ENCODE measurements at places on chromosomes 6 and 20.

GRCh38 chr6:110534731-110535492 is 58.5 kb upstream of the SLC22A16 start:
- DNase-seq: no peak

DNA sequence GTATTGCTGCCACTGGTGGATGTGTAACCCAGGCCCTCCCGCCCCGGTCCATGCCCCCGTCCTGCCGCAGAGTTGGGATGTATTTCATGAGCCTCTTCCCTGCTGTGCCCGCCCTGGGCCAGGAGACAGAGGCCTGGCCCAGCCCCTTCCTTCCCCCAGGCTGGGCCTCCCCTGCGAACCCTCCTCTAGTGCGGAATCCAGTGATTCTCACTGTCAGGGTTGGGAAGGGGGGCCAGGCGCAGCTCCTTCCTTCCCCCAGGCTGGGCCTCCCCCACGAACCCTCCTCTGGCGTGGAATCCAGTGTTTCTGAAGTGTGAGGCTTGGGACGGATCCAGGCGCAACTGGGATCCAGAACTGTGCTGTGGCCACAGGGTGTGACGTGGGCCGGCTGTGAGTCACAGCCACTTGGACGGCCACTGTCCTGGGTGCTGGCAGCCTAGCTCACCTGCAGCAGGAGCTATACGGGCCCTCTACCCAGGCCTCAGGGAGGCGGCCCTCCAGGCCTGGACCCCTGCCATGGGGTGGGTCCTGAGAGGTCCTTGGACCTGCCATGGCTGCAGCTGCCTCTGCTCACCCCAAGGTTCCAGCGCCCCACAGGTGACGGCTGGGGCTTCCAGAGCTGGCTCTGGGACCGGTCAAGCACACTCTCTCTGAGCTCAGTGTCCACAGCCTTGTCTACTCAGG is 28.3 kb downstream of the COL20A1 start:
- DNase-seq: no peak

DNA sequence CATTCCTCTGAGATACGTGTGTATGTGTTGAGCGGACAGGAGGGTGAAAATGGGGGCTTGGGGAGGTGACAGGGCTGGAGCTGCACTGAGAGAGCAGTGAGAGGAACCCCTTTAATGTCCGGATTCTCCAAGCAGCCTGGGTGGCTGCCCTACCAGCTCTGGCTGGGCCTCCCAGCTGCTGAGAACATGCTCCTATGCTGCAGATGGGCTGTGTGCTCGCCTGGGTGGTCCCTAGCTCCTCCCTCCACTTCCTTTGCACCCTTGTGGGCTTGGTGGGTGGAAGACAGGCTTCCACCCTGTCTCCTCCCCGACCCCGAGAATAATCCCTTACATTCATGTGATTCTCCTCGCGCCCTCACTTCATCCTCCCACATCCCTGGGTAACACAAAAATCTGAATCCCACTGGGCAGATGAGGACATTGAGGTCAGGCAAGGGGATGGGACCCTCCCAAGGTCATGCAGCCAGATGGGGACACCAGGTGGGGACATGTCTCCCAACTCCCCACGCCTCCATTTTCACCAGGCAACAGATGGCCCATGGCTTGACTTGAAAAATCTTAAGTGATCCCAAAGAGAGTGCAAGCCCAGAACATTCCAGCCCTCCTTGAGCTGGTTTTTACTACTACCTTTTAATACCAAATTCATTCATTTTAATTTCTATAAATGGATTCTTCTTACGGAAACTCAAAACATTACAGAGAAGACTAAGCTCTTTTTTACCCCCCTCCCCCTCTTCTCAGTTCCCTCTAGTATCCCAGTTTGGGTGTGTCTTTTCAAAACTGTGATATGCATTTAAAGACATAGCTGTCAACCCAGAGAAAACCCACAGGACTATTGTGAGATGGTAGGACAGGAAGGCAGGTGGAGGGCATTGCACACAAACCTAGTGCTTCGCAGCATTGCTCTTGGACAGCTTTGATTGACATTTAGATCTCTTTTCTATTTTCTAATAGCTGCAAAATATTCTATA is 5.0 kb upstream of the PDRG1 start:
- DNase-seq: no peak

- no peak for DNase-seq
These were observed 13.5 kb downstream of the BPI start for GRCh38 chr20:38317422-38317821.

GRCh38 chr6:41972826-41973225 is 31.2 kb upstream of the CCND3 start:
- DNase-seq: no peak

GRCh38 chr20:805713-806112 is 27.8 kb upstream of the FAM110A start:
- no peak for DNase-seq

DNA sequence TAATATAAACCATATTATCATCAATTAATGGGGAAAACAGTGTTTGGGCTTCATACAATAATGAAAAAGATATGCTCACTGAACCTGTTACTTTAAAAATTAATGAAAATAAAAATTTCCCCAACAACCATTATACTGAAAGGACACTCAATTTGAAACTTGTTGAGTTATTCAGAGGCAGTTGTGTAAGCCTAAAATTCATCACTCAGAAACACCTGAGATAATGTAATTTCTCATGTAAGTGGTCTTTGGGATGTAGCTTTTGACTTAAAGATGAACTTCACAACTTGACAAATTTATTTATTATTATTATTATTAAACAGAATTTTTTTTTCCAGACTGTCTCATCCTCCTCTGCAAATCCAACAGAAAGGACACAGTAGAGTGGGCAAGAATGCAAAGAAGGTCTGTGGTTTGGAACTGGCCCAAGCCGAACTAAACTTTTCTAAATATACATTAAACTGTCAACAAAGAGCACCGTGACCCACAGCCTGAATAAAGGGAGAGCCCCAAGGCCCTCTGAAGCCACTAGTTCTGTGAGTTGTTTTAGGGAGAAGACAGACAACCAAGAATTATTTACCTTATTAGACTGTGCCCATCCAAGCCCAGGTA is 32.2 kb upstream of the HEY2 start:
- DNase-seq: no peak

DNA sequence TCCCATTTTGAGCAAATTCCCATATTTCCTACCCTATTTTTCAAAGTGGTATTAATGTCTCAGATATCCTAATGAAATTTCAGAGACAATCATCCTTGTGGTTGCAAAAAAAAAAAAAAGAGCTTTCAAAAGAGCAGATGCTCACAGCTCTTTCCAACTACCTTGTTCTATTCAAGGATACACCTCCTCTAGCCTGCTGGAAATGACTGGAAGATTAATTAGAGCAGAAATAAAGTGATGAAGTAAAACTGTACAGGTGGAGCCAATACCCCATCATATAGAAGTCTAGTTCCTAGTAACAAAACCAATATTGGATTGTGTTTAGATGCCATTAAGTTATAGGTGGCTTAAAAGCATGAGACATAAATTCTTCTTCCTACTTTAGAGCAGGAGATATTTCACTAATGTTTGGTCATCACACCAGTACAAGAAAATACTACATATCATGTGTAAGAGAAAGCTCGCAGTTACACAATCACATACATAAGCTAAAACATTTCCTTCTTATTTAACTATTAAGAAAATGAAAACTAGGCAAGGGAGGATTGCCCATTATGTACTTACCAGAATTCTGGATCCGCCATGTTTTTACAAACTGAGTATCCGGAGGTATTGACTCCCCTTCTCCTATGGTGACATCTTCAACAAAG is 42.4 kb downstream of the ILRUN start:
- no peak for DNase-seq

DNA sequence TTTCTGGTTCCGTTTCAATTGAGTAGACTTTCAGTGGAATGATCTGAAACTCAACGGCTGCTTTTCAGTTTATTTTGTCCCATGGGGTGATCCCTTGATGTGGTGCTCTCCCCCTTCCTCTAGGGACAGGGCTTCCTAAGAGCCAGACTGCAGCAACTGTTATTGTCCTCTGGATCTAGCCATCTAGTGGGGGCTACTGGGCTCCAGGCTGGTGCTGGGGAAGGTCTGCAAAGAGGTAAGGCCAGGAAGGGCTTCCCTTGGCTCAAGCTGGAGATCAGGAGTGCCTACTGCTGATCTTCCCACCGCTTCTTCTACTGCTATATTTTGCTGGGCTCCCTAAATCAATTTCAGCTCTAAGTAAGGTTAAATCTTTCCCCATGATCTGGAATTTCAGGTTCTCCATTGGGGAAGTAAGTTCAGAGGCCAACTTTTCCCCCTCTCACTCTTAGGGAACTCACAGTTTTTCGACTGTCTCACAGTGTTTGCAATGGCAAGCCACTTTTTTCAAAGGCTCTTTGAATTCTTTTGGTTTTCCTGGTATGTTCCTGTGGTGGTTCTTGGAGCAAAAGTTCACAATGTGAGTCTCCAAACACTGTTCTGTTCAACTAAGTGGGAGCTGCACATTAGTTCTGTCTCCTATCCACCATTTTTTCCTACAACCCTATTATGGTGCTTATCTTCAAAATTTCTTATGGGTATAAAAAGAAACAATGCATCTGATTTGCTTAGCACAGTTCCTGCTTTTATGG is 286.2 kb upstream of the EXOC2 start:
- DNase-seq: no peak

DNA sequence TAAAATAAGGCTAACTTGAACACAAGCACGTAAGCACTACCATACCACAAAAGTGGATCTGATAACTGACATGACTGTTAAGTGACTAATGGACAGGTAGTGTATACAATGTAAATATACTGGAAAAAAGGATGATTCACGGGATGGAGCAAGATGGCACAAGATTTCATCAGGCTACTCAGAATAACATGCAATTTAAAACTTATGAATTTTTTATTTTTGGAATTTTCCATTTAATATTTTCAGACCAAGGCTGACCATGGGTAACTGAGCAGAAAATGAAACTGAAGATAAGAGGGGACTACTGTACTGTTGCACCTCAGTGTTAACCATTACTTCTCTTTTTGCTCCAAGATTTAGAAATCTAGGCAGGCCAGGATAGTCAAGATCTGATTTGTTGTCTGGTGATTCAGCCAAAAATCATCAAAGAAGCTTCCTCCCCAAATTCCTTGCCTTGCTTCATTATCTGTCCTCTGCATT is 45.4 kb downstream of the TPBG start:
- DNase-seq: no peak

- peak; percentile 31 for DNase-seq
These were observed 21.7 kb downstream of the VPS52 start for GRCh38 chr6:33249732-33250630.

- DNase-seq: no peak
These were observed 24.9 kb upstream of the FUCA2 start for GRCh38 chr6:143536461-143536865.

DNA sequence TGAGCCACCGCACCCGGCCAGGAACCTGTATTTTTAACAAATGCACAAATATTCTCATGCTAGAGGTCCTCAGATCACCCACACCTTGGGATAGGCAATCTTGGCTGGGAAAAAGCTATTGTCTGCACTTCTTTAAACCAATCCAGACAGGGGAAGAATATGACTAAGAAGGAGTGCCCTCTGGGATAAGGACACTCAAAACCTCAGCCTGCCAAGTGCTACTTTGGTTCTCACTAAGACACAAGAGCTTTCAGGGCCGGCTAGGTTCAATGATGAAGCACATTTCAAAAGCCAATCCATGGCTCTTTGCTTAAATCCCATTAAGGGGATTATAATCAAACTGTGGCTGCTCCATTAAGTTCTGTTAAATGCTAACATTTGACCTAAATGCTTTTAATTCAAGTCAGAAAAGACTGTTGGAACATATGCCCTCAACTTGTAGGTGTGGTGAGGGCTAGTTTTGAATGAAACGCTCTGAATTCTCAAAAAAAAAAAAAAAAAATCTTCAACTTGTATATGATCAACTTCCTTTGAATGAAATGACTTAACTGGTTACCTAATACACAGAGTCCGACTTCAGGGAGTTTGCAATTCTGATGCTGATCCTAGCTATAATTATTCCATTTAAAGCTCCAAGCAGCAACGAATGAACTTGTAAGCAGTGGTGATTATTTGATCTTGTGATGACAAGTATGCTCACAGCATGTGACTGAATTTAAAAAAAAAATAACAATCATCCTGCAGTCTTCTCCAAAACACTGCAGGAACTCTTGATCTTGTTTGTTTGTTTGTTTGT is 56.6 kb downstream of the SLC23A2 start:
- DNase-seq: peak; percentile 63

- DNase-seq: no peak
These were observed 15.8 kb downstream of the RNF8 start for GRCh38 chr6:37369321-37370201.

- DNase-seq: no peak
These were observed 29.2 kb upstream of the PKHD1 start for GRCh38 chr6:52116605-52116948.

DNA sequence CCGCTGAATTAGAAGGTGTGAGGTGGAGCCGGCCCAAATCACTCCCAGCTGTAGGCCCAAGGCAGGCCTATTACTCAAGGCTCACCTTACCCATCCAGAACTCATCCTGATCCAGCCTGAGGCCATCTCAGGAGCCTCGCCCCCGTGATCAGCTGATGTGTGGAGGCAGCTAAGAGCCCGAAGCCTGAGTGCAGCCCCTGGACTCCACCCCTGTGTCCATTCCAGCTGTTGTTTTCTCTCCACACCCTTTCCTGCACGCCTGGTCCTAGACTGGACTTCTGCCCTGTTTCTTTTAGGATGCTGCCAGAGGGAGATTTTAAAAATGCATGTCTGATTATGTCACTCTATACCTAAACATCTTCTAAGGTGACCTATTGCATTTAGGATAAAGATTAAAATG is 124.7 kb upstream of the SUPT3H start:
- DNase-seq: no peak

DNA sequence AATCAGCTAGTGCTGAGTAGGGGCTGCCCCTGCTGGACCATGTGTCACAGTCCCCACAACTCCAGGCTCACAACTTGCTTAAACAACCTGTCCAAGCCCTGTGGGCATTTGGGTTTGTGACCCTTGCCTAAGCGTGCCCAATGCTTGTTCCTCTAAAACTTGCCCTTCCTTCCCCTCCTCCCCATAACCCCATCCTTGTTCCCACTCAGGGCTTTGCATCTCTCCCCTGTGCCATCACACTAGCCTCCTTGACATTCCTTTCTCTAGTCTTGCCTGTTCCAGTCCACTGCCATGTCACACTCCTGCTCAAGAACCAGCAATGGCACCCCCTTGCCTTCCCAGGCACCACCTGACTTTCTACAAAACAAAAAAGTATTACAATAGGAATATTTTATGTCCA is 2.3 kb upstream of the DLGAP4 start:
- DNase-seq: no peak

- no peak for DNase-seq
These were observed 23.0 kb downstream of the CEP57L1 start for GRCh38 chr6:109118337-109118736.

DNA sequence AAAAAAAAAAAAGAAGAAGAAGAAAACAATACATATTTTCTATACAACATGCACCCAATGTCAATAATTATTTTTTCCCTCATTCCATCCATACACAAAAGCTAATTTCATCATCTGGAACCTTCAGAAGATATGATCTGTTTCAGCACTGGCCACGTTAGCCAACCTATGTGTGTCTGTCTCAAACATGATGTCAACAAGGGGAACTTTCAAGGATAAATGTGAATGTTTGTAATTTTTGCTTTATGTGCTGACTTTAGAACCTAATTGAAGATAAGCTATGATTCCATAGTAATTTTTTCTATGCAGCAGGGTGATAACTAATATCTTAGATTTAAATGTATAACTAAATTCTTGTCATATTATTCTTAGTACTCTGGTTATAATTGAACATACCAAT is 37.9 kb downstream of the IPCEF1 start:
- no peak for DNase-seq

Measured in HAP-1 (cell line).